ENCODE measurements at places on chromosomes 1 and 21. TPM values are rescaled to one million over a fixed set of nuclear protein-coding genes. Genes with fewer than 3 reads are reported as not detected.

ERICH3 gene
- total RNA-seq, result not detected

IFI16 gene
- total RNA-seq, result 4.4 TPM

GJA9 gene
- total RNA-seq, result not detected

IL10 gene
- not detected for total RNA-seq

ATP5IF1 gene
- total RNA-seq, result 171 TPM

DPT gene
- total RNA-seq, result not detected

FCRL5 gene
- not detected for total RNA-seq

FBXO2 gene
- total RNA-seq, result 9.1 TPM

CD53 gene
- total RNA-seq, result not detected

PTPN7 gene
- not detected for total RNA-seq

POTED gene
- total RNA-seq, result not detected

STX12 gene
- 9.0 TPM for total RNA-seq

USP25 gene
- 16.0 TPM for total RNA-seq

MYOG gene
- total RNA-seq, result not detected

CDK18 gene
- 1.3 TPM for total RNA-seq

CIART gene
- 0.22 TPM for total RNA-seq

PRKAB2 gene
- total RNA-seq, result 7.1 TPM

TMPRSS15 gene
- not detected for total RNA-seq
